ENCODE measurements at places on chromosomes 12 and 14.
A peak's percentile ranks its signal among the peaks of the same experiment; 100 is the strongest.

GRCh38 chr14:62694075-62694474, 351.2 kb downstream of the KCNH5 start:
- no peak for DNase-seq

DNA sequence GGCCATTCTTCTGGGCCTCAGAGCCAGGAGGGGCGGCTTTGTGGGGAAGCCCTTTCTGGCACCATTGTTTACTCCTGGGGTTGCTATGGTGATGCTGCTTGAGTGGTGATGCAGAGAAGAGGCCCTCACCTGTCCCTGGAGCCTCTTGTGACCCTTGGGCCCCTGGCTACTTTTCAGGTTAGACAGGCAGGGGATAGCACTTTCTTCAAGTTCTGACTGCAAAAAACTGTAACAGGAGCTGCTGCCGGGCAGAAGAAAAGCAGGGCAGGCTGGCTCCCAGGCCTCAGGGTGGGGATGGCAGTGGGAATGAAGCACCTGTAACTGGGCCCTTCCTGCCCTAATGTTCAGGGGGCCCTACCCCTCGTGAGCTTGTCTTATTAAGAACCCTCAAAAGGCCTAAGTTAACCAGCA, at the start of gene TEX52:
Gene TEX52 (minus strand): TSS at position 19 of the 411 bp plus-strand sequence. CDS start 13 bp downstream, at position 6.
- DNase-seq = peak; percentile 73

GRCh38 chr14:75960231-75960630, 21.6 kb downstream of the TGFB3 start:
- no peak for DNase-seq

DNA sequence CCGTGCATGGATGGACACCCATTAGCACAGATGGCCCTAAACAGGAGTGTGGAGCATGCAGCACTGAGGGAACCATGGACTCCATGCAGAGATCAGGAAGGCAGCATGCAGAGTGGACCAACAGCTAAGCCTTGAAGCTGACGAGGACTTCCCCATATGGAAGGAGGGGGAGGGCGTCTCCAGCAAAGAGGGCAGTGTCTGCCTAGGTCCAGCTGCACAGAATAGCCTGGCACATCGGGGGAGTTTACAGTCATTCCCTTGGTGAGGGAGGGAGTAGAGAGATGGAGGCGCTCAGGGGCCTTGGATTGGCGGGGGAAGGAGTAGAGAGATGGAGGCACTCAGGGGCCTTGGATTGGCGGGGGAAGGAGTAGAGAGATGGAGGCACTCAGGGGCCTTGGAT, 64.5 kb downstream of the ANKRD9 start:
- DNase-seq = no peak

DNA sequence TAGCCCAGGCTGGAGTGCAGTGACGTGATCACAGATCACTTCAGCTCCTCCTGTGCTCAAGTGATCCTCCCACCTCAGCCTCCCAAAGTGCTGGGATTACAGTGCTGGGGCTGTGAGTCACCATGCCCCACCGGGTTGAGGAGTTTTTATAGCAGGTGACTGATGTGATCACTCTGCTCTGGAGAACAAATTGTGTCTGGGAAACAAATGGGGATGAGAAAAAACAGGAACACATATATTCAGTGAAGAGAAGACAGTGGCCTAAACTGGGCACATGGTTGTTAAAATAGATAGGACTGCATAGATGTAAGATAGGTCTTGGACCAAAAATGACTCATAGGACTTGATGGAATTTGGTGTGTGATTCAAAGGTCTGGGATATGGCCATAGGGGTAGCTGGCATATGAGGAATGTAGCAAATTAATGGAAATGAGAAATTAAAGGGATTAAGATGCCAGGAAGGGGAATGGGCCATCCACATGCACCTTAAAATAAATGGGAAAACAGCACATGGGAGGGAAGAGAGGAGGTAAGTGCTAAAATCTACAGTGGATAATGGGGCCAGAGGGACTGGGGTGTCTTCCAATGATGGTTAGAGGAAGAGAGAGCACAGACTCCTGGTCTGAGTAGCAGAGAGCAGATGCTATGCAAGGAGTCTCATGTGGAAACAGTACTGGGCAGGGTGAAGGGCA, 11.2 kb downstream of the BCAT1 start:
- DNase-seq = no peak

- DNase-seq = peak; percentile 62
Observed at GRCh38 chr12:5078423-5078822, 34.7 kb downstream of the KCNA5 start.

DNA sequence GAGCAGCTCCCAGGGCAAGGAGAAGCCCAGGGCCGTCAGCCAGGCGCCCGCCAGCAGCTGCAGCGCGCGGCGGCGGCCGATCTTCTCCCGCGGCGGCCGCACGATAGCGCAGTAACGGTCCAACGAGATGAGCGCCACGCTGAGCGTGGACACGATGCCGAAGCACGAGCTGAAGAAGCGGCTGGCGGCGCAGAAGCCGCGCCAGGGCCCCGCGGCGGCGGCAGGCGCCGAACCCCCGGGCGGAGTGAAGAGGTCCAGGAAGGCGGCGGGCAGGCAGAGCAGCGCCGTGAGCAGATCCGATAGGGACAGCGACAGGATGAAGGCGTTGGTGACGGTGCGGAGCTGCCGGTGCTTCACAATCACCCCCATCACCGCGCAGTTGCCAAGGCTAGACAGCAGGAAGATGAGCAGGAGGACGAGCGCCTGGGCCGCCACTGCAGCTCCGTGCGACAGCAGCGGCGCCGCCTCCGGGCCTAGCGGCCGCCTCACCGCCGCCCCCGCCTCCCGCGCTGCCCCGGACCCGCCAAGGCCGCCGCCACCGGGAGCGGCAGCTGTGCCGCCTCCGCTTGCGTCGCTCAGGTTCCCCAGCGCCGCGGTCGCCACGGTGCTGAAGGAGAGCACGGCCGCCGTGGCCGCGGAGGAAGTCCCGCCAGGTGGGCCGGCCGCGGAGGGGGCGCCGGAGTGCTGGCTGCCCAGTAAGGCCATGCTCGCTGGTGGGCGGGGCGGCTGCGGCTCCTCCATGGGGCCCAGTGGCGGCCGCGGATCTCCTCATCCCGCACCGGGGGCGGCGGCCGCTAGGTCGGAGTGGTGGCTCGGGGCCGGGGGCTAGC, 479 bp downstream of the GPR135 start:
- DNase-seq = peak; percentile 64

DNA sequence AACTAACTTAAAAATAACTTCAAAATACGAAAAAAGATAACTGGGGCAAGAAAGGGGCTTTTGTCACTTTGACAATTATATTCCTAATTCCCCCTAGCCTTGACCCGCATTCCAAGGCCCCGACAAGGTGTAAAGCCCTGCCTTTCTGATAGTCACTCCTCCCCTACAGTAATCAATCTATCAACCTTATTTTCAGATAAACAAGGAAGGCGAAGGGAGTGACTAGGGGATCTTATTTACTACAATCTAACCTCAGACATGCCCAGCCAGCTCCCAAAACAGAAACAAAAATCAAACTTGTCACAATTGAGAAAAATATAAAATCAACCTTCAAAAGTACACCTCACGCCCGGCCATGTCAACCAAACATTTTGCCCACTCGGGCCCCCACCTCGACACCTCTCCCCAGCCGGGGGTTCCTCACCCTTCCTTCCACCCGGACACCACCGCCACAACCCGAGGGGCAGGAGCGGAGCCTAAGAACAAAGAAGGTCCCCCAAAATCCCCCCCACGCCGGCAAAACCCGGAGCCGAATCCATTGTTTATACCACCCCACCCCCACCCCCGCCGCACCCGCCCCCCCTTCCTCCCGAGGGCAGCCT, 562 bp downstream of the ZFYVE1 start:
- DNase-seq = no peak

- no peak for DNase-seq
Observed at GRCh38 chr12:15629761-15630160, 159.4 kb downstream of the EPS8 start.

DNA sequence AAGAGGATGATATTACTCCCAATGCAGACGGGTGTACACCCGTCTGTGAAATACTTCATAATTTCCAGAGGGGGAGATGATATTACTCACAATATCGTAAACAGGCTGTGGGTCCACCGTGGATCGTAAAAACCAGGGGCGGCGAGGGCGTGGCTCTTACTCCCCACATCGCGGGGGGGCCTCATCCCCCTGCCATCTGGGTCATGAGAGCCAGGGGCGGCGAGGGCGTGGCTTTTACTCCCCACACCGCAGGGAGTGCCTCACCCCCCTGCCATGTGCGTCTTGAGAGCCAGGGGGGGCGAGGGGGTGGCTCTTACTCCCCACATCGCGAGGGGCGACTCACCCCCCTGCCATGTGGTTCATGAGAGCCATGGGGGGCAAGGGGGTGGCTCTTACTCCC, 86.2 kb upstream of the GNG2 start:
- peak; percentile 33 for DNase-seq

DNA sequence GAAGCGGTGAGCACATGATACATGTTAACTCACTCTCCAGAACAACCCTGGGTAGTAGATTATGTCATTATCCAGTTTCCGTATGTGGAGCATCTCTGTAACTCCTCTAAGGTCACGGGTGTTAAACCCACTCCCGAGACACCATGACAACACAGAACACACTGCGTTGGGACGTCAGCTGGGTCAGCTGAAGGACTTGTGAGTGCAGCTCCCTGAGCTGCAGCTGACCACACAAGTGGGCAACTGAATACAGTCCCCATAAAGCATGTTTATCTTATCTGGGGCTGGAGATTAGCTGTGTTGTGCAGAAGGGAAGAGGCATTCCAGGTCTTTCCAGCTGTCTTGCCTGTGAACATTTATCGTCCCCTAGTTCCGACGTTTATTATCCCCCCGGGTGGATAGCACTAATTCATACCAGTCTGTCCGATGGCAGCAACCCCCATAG, 211.5 kb downstream of the CHST11 start:
- DNase-seq = no peak

GRCh38 chr12:56980941-56981530, 23.6 kb upstream of the RDH16 start:
- DNase-seq = no peak

- no peak for DNase-seq
Observed at GRCh38 chr14:84036840-84037239, 1493.1 kb upstream of the FLRT2 start.

DNA sequence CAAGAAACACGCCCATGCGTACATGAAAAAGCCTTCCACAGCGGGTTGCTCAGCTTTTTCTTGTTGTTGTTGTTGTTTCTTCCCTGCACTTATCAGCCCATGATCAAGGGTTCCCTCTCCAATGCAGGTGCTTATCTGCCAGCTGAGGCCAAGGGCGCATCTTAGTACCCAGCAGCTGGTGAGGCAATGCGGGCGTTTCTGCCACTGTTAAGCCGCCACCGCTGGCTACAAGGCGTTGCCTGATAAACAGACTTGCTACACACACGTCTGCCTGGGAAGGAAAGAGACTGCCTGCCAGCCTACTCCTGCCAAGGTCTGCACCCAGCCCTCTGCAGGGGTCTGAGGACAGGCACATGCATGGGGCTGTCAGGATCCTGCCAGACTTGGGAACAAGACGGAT, 345.9 kb downstream of the BCL11B start:
- no peak for DNase-seq

GRCh38 chr12:71201136-71201679, 43.4 kb upstream of the TSPAN8 start:
- DNase-seq = no peak

- peak; percentile 47 for DNase-seq
Observed at GRCh38 chr12:112916270-112916669, 9.5 kb downstream of the OAS1 start.

GRCh38 chr12:72742568-72742967, 470.4 kb downstream of the TRHDE start:
- no peak for DNase-seq

DNA sequence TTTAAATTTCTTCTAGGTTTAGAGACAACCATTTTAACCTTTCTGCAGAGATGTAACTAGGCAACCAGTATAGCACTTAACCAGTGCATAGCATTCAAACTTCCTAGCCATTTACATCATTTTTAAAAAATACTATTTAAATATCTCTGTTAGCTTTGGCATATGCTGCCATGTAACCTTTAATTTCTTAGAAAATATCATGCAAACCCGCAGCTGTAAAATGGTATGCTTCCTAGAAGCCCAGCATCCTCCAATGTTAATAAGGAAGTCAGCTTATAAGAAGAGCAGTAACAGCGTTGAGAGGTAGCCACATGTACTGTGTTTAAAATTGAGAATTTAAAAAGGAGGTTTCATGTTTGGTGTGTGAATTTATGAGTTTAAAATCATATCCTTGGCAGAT, 22.8 kb downstream of the GNG2 start:
- DNase-seq = no peak

- peak; percentile 77 for DNase-seq
Observed at GRCh38 chr14:32073537-32074189, 3.4 kb upstream of the ARHGAP5 start.

GRCh38 chr12:123306200-123306599, 34.5 kb upstream of the CDK2AP1 start:
- no peak for DNase-seq

DNA sequence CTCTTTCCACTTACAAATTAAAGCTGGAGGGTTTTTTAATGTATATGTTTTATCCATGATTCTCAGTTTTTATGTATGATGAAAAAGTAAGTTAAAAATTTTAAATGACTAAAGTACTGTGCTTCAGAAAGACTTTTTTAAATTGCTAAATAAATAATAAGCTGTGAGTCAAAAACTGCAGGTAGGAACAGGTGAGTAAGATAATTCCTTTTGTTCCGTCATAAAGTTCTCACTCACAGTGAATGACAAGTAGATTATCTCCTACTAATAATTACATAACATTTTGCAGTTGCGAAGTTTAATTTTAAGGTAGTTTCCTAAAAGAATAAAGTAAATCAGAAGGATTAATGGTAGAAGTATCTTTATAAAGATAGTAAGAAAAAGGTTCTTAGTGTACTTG, 78.0 kb downstream of the PRKCH start:
- DNase-seq = no peak

- DNase-seq = no peak
Observed at GRCh38 chr12:26723379-26724308, 109.3 kb downstream of the ITPR2 start.

DNA sequence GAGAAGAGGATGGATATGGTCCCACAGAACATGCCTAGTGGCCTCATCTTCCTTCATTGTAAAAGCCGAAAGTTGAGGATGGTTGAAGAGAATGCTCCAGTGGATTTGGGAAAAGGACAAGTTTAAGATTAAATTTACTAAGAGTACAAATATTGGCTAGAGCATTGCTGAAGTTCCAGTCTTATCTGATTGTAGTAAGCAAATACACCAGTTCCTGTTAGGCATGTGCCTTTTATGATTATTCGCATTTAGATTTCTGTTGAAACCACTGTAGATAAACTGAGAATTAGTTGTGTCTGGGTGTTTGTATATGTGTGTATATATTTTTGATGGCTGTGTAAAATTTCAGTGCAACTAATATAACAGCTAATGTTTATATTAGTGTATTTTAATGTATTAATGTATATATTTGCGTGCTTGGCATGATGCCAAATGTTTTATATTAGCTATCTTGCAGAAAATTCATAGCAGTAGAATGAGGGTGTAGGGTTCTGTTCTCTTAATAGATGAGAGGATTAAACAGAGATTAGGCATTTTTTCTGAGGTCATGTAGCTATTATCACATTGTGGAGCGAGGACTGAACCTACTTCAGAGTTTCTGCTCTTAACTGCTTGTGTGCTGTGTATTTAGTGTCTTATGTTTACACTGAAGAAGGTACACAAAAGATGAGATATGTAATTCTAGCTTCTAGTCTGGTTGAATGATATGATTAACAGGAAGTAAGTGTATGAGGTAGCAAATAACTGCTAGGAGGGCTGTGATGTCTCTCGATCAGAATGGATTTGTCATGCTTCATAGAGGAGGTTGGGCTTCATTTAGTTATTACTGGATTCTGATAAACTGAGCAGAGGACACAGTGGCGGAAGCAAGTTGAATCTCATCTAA, 21.1 kb downstream of the FKBP3 start:
- DNase-seq = no peak

Measured in NCI-H1105 (cell line).